ENCODE measurements at places on chromosomes 7 and 10.

DNA sequence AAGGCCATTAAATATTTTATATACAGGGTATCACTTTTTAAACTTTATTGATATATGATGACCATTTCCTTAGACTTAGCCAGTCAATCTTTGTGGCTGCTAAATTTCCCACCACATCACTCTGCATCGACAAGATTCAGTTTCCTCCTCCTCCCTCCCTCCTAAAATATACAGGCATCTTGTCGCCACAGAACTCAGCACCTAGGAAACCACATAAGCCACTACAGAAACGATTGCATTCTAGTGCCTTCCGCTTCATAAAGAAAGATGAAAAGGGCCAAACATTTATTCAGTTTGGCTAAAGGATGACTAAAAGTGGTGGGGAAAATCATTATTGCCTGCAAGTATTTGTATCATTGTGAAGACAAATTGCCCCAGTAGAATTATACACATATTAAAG lies 30.7 kb downstream of the ERCC6 start:
- no peak for DNase-seq

DNA sequence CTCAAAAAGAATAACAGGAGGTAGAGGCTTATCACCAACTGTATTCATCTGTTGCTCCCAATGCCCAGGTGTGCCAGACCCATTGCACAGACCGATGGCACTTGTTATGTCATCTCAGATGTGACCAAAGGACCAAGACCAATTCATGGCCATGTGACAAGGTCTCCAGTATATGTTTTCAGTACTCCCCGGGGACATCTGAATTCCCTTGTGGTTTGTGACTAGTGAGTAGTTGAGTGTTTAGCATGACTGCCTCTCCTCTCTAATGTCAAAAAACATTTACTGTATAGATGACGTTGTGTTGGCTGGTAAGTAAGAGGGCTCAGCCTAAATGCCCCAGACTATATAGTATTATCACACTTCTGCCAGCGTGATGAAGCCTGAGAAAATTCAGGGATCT lies 202.1 kb upstream of the SMIM30 start:
- no peak for DNase-seq

GRCh38 chr10:73871295-73872189 lies 2.8 kb downstream of the CAMK2G start:
- DNase-seq, result no peak

GRCh38 chr10:128421371-128422160 lies 295.3 kb upstream of the MKI67 start:
- no peak for DNase-seq

DNA sequence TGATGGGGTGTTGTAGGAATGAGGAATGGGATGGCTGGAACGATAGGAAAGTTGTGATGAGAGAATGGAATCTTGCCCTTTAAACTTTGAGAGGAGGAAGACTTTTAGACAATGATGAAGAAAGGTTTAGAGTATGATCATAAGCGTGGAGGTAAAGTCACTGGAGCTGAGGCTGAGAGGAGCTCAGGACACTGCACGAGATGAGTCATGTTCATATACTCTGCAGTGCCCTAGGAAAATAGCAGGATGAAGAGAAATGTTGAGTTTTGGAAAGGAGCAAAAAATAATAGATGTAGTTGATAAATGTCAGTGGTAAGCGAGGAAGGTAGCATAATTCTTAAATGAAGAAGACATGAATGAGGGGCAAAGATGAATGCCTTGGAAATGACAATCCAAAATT lies 28.3 kb upstream of the CUL1 start:
- no peak for DNase-seq

- no peak for DNase-seq
Observed at GRCh38 chr10:73827346-73828089, 16.1 kb upstream of the NDST2 start.

GRCh38 chr10:14025283-14026189 lies 305.2 kb downstream of the FRMD4A start:
- no peak for DNase-seq

DNA sequence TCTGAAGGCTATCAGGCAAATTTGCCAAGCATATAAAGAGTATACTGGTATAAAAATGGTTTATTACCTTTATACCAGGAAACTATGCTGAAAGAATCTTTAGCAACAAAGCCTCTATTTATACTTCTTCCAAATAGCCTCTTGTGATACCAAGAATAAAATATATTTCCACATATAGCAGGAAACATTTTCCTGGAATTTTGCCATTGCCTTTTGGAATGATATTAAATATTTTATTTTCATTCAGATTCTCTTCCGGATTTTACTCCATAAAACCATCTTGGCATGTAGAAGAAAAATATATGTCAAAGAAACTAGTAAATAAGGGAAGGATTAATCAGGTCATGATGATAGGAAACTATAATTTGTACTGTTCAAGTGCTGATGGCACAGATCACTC lies 17.7 kb downstream of the SOSTDC1 start:
- no peak for DNase-seq

DNA sequence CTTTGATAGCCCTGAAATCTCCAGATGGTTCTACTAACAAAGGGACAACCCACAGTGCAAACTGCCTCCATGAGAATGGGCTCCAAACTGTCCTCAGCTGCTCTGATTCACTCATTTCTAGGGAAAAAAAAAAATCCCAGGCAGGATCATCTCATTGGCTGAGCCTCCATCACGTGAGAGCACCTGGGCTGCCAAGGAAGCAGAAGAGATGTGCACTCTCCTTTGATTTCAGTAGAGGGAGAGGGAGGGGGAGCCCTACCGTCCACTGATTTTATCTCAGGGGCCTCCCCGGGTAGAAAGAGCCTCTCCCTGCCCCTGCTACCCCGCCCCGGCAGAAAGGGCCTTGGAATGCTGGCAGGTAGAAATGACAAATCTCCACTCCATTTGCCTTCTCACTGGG lies 725.4 kb downstream of the PHTF2 start:
- DNase-seq, result no peak

GRCh38 chr10:49010865-49011264 lies 71.2 kb upstream of the LRRC18 start:
- DNase-seq, result no peak

GRCh38 chr10:68989317-68989990 lies 851 bp downstream of the KIFBP start:
- no peak for DNase-seq

- DNase-seq, result no peak
Observed at GRCh38 chr7:3310884-3311283, 9.8 kb downstream of the SDK1 start.

DNA sequence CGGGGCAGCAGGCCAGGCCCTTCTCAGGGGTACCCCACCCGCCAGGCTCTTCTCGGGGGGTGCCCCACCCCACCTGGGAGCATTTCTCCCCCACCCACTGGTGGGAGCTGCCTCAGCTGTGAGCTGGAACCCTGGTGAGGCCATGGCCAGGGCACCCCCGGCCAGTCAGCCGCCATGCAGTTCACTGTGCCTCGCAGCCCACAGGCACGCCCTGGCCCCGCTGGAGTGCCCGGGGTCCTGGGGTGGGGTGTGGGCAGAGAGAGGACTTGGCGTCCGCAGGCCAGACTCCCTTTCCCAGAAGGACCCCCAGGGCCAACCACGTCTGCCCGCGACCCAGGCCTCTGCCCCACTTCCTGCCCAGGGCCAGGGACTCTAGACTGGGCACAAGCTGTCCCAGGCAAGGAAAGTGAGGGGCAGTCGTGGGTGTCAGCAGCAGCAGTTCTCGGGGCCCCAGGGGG lies 13.1 kb downstream of the DPYSL4 start:
- DNase-seq, result no peak

GRCh38 chr10:123897146-123897545 lies 5.5 kb upstream of the CPXM2 start:
- DNase-seq, result no peak

DNA sequence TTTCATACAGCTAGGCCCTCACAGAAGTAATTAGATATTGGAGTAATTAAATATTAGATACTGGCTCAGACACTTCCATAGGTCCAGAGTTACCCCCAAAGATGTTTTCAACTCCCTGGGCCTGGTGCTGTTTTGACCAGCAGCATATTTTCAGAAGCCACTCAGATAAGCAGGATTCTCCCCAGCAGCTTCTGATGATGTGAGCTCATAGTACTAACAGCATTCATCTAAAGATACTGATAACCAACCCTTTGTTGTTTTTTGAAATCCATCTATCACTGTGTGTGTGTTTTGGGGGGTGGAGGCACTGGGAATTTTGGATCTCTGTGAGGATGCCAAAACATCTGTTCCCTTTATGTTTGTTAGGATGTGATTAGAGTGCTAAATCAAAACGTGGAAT lies 52.7 kb downstream of the VPS50 start:
- DNase-seq, result no peak

DNA sequence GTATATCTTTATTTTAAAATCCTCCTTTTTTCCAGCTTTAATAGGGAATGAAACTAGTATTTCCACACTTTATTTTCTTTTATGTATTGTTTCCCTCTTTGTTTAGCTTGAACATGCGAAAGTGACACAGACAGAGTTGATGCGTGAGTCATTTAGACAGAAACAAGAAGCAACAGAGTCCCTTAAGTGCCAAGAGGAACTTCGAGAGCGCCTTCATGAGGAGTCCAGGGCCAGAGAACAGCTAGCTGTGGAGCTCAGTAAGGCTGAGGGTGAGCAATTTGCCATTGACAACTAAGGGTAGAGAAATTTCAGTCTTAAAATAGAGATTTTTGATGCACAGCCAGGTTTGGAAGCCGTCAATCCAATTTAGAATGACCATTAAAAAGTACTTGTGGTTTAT lies 73.1 kb downstream of the CYP51A1 start:
- DNase-seq, result no peak

GRCh38 chr7:22093001-22093400 lies 147.3 kb upstream of the CDCA7L start:
- no peak for DNase-seq

GRCh38 chr10:78176320-78177317 lies 143.0 kb downstream of the RPS24 start:
- DNase-seq, result no peak

- DNase-seq, result no peak
Observed at GRCh38 chr10:94016727-94017714, 23.3 kb downstream of the PLCE1 start.

DNA sequence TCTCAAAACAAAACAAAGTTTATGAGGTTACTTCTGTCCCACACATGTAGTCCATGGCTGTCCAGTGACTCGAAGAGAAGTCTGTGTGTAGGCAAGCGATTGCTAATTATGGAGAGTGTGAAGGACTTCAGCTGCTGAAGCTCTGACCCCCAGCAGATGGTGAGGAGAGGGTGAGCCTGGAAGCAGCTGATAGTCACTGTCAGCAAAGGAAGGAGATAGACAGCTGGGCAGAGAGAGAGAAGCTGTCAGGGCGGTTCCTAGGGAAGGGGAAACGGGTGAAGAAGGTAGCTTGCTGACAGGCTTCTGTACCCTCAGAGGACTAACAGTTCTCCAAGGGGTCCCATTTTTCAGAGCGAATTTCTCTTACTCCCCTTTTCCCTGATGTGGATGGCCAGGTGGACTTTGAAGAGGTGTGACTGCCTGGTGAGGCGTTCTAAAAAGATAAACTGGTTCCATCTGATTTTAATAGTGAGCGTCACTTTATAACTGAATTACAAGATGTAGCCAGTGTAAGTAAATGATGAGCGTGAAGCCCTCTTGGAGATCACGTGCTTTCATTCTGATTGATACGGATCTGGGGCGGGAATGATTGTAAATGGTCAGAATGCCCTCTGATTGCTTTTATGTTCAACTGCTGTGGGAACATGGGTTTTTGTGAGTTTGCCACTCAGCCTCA lies 12.1 kb downstream of the ZSCAN21 start:
- no peak for DNase-seq

- no peak for DNase-seq
Observed at GRCh38 chr7:47266799-47267198, 315.1 kb downstream of the TNS3 start.

- no peak for DNase-seq
Observed at GRCh38 chr10:82391971-82392370, 517.0 kb downstream of the NRG3 start.

GRCh38 chr10:75294031-75294437 lies 58.3 kb upstream of the COMTD1 start:
- DNase-seq, result no peak

- no peak for DNase-seq
Observed at GRCh38 chr7:4726566-4726965, 44.5 kb downstream of the FOXK1 start.

DNA sequence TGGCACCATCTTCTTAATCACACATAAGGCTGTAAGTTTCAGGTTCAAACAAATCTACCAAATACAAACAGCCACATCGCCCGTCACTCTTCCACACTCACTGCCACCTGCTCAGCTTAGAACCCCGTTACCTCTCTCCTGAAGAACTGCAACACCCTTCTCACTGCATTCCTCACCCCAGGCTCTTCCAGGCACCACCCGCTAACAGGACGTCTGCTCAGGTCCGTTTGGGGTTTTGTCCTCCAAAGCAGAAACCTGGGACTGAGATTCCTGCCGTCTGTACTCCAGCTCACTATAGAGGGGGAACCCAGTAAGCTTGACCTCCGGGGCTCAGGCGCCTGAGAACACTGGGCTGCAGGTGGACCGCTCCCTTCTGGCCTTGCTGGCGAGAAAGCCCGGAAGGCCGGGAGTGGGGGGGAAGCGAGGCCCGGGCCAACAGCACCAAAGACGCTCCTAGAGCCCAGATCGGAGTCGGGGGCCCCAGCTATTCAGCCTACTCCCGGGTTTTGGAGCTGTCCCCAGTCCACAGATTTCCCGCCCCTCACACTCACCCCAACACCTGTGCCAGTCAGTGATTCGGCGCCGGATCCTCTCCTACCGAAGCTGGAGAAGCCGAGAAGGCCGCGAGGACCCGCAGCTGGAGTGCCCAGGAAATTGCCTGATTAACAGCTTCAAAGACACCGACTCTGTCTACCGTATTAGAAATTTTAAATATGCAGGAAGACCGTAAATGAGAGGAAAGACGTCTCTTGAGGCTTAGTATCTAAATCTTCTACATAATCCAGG lies at the start of gene AP3M1:
TSS of gene AP3M1 (minus strand) at position 625 of the 786 bp plus-strand sequence. CDS start 12,449 bp downstream, outside the sequence.
- peak; percentile 80 for DNase-seq

DNA sequence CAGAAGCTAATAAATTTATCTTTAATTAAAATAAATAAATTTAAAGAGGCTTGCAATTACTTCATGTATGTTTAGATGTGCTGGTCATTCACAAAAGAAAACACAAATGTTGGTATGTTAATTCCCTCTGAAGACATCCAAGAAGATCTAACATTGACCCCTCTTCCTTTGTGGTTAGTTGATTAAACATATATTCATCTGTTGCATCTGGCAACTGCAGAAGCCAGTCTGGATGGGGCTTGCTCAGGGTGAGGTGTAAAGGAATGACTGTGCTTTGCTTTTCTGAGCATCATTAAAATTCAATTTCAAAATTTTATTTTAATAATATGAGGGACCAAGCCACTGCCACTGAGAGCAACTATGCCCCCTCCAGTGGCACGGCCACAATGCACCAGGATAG lies 36.4 kb upstream of the FERD3L start:
- DNase-seq, result no peak
